ENCODE measurements at places on chromosomes 4 and X.

DNA sequence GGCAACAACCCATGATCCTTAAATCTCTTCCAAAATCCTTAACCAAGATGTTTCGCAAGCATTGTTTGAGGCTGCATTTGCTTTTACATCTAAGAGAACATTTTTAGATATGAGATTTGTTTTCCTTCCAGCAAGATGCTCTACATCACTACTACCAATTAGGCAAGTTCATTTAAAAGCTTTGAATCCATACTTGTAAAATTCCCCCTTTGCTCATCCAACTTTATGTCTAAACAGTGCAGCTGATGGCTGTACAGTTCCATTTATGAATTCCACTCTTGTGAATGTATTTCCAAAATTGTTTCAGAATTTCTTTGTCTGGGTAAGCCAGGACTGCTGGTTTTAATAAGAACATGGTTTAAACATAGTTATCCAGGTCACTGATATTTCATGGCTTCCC, 31.5 kb downstream of the RAI2 start:
- DNase-seq: no peak

DNA sequence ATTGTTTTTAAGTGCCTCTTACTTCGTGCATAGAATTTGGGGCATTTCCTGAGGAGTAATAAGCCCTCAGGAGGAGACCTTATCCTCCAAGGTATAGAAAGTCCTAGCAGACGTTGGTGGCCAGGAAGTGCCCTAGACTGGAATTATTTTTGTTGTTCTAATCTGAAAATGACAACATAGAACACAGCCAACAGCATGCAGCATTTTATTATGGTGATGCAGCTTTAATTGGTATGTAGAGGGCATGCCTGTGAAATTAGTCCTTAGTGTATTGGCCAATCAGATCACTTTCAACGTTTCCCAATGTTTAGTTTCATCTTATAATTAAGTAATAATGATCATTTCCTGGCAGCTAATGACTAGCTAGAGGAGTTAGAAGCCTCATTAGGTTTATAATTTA, 199.2 kb downstream of the SHROOM3 start:
- DNase-seq: no peak

DNA sequence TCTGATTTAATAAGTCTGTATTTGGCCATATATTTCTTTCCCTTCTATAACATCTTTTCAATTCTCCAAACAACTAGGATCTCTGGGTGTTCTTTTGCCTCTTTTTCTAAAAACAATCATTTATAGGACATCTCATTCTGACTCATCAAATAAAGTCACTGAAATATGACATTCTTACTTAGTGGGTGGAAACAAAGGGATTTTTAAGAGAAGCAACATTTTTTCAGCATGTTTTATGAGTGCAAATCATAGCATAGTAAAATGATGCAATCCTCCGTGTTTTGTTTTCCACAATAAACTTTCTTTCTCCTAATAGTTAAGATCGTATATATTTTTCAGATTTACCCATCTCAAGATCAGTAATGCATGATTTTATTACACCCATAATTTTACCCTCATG, 179.8 kb downstream of the SPCS3 start:
- DNase-seq: no peak

DNA sequence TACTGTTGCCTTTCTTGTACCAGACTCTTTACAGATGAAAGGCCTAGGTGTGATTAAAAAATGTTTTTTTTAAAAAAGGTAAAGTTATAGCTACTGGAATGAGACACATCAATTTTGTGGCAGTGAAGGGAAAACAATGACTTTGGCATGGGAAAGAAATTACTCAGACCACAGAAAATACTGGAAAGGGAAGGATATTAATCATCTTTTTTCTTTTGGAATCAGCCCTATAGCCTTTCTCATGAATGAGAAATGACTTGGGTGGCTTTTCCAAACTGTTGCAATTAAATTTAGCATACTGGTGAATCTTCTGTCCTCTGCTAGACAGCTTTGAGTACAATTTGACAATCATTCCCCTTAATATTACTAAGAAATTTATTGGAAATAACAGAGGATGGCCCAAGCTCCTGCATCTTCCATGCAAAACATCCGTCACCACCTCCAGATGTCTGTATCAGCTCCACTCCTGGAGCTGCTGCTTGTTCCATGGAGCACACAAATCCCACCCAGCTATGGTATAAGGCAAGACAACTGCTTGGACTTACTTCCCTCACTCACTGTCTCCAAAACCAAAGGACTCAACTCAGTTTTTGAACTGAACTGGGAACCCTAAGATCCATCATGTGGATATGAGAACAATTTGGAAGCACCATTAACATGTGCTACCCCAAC, 97.6 kb upstream of the ARSJ start:
- DNase-seq: no peak
